ENCODE measurements at places on chromosomes 12 and 14.

DNA sequence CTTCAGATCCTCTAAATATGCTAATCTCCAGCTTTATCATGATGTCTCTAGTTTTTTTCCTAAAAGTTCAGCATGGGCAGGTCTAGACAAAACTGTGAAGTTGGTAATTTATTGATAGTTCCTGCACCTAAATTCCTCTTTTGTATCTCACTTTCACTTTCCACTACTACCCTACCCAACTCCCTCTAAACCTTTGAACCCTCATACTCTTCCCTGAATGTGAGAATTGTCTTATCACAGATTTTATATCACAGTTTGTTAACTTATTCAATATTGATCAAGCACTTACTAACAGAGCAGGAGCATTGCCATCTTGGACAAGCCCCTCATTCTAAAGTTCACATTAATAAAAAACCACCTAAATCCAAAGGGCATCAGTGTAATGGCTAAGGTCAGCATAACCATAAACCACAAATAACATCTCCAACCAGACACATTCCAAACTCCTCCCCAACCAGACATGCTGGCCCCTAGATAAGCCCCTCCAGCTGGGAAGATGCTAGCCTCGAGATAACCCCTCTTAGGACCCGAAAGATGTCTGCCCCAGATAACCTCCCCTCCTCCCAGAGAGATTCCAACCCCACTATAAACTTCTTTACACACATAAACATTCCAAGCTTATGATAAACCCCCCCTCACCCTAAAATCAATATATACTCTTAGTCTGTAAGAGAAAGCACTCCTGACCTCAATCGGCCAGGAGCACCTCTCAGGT, 78.7 kb downstream of the FSCB start:
- no peak for DNase-seq

DNA sequence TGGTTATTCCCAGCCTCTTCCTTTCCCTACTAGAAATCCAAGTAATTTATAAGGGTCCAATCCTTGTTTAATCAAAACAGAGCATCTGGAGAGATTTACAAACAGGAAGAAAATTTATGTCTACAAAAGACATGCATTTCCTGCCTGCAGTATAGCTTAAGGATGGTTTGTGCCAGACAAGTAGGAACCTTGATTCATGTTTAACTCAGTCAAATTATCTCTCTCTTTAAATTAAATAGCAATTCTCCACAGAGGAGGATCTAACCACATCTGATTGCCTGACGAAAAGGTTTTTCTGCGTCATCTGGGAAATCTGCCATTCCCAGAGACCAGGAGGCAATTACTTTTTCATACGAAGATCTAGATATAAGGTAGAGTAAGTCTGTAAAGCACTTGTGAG, 105.2 kb downstream of the ZFC3H1 start:
- no peak for DNase-seq

DNA sequence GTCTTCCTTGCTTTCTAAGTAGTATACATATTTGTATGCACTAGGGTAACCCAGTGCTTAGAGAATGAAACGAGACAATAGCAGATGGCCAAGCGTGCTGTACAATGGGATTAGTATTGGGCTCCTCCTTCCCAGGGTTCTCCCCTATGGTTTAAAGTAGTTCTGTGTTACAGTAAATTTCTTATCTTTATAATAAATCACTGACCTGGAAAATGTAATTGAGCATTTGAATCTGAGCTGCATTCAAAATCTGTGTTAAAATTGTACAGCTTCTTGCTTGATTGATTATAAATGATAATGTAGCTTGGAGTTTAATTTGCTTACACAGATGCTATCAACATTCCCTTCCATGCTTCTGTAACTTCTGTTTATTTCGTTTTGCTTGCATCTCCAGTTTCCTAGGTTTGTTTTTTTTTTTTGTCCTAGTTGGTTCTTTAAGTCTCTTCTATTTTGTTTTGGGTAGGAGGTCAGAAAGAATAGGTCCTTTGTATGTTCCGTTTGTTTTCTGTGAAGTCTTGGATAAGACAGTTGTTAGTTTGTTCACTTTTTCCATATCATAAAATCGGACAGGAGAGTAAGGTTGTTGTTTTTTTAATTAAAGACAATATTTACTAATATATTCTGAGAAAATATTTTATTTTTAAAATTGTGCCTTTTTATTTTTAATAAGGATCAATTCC, 171.2 kb downstream of the ERC1 start:
- no peak for DNase-seq

GRCh38 chr14:93951635-93952540, 24.5 kb downstream of the ASB2 start:
- DNase-seq, result no peak

DNA sequence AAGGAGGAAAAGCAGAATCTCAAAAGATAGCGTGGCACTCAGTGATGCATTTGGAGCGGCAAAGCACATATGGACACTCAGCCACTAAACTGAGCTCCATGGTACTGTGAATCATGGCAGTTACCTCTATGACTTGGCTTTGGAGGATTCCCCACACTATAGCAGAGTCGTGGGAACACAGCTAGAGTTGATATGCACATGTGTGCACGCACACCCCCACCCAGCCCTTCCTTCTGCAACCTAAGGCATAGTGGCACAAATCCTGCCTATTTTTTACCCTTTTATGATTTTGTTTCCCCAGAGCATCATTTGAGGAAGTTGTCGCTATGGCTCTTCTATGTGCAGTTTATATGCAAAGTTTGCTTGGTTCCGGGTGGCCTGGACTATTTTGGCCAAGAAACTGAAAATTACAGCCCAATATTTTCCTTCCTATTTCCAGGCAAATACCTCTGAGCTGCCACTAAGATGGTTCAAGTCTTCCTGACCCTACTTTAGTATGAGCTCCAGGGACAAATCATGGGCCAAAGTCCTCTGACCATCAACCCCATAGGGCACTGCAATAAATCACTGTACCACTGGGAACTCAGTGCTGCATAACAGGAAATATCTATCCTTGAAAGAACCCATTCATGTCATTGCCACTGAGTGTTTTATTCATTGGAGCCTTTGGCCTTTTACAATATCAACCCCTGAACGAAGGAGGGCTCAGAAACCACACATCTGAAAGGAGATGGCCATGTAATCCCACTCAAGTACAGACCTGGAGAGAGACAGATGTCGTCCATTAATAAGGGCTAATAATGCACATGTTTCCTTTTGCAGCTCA, 177.5 kb downstream of the EGLN3 start:
- no peak for DNase-seq

DNA sequence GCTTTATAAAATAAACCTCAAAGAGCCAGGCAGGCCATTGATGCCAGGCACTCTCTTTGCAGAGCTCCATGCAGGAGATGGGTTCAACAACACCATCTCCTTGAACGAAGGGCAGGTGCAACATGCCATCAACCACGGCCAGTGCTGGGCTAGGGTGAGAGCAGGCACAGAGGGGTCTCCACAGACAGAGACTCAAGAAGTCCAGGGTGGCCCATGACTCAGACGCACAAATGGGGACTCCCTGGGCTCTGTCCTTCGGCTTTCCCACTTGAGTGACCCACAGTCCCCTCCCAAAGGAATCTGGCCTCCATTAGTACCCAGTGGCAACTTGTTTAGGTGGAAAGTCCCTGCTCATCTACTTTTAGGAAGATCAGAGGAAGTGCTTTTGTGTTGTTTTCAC, 124.4 kb upstream of the PZP start:
- DNase-seq, result no peak

DNA sequence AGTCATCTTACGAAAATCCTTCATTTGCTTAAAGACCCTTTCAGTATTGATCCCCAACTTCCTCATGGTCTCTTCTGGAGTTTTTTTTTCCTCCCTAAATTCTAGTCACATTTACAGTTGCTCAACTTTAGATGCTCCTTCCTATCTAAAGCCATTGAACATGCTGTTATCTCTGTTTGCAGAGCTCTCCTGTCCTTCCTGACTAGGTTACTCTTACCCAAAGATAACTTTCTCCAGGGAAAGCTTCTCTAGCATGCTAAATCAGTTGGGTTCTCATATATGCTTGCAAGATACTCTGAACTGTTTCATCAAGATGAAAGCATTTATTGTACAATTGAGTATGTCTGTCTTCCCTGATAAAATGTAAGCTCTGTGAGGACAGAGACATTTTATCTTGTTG, 1.8 kb upstream of the RAB21 start:
- no peak for DNase-seq

DNA sequence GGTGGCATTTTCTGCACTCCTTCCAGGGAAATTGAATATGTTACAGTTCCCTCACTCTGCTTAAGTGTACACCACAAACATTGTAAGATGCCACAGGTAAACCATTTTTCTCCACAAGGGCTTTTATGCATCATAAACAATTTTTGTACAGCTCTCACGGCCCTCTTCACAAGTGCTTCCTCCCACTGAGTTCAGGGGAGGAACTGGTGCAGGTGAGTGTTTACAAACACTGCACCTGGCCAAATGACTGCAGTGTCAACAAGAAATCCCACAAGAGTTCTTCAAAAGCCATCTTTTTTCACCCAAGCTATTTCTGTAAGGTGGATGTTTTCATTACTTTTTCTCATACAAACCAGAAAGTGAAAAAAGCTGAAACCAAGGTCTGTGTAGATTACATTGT, 973.2 kb downstream of the AACS start:
- no peak for DNase-seq

GRCh38 chr14:101196051-101196712, 292.7 kb upstream of the RTL1 start:
- no peak for DNase-seq

- no peak for DNase-seq
Observed at GRCh38 chr14:89408907-89409700, 7.9 kb downstream of the FOXN3 start.
